ENCODE measurements at places on chromosomes 11 and 22. TPM values are rescaled to one million over a fixed set of nuclear protein-coding genes. Genes with fewer than 3 reads are reported as not detected.

FGF19 gene
- 0.11 TPM for total RNA-seq

SYT7 gene
- 1.6 TPM for total RNA-seq

CNTN5 gene
- not detected for total RNA-seq

TMEM138 gene
- total RNA-seq, result 70.2 TPM

ETS1 gene
- 38.2 TPM for total RNA-seq

FAT3 gene
- 0.06 TPM for total RNA-seq

YPEL1 gene
- 0.80 TPM for total RNA-seq
